NCI-H1105 treated with DMSO at 0.1 percent for 48 hours (cell line): ENCODE measurements at places on chromosomes 5 and 9.

DNA sequence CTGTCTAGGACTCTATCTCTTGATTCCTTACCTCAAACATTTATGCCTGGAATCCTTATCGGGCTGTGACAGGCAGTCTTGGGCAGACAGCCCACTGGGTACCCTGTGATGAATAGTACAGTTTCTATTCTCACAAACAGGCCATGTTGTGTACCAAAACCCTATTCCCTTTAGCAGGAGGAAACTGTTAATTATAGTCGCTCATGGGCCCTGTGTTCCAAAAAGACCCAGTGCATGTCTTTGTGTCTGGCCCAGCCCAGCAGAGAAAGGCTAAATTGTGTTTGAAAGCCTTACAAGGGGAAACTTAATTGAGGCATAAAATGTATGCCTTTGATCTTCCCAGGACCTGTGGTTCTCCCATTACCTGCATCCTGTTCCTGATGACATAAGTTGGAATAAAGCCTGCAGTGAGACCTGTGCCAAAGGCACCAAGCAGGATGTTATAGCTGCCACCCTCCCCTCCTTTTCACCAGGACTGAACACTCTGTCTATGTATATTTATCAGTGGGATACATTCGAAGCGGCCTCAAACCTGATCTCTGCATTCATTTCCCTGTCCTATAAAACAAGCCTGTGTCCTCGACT is 43.3 kb downstream of the TLR4 start:
- DNase-seq: peak; percentile 2

- peak; percentile 31 for DNase-seq
Observed at GRCh38 chr5:88727705-88728313, 155.2 kb downstream of the MEF2C start.

DNA sequence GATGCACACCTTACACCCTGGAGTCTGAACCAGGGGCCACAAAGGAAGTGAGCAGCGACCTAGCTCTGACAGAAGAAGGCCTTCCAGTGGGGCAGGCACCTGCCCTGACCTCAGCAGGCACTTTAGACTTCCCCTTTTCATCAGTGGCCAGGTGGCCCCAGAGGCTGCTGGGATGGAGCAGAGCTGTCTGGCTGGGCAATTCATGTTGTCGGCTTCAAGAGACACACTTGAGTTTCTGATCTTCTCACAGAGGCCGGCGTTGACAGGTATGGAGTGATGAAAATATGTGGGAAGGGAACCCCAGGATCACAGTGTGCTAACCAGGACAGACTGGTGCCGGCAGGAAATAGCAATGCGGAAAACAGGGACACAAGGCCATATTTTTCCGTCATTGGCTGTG is 375.5 kb downstream of the CTNND2 start:
- no peak for DNase-seq

DNA sequence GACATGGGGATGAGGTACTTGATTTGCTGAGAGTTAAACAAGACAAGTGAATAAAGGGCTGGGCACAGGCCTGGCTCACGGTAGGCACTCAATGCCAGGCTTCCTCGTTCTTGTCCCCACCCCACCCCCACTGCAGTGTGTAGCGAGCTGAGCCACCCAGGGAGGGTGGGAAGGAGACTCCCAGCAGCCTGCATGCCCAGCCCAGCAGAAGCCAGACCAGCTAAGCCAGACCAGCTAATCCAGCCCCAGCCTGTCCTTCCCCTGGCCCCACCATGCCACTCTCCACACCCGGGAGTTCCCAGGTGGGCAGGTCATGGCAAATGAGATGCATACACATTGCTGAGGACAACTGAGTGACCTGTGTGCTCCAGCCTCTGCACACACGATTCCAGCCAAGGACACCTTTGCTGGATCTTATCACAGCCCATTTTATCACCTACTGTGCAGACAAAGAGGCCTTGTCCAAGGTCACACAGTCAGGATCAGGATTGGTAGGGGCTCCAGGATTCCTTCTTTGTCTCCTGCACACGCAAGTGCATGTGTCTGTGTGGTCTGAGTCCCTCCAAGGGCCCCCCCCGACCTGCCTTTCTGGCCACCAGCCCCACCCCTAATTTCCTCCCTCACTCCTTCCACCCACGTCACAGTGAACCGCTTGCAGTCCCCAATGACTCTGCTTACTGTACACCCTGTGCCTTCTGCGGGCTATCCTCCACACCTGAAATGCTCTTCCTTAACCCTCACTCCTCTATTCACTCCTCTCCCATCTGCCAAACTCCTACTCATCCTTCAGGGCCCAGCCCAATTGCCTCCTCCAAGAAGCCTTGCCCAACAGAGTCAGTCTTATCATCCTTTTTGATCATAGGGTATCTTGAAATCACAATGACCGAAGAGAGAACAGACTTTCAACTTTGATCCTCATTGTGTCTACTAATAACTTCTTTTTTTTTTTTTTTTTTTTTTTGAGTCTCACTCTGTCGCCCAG is 26.6 kb downstream of the DUSP1 start:
- DNase-seq: no peak

- DNase-seq: peak; percentile 79
Observed at GRCh38 chr9:113343732-113344231, 3.7 kb upstream of the WDR31 start.

- no peak for DNase-seq
Observed at GRCh38 chr5:36613771-36614656, 7.6 kb downstream of the SLC1A3 start.

DNA sequence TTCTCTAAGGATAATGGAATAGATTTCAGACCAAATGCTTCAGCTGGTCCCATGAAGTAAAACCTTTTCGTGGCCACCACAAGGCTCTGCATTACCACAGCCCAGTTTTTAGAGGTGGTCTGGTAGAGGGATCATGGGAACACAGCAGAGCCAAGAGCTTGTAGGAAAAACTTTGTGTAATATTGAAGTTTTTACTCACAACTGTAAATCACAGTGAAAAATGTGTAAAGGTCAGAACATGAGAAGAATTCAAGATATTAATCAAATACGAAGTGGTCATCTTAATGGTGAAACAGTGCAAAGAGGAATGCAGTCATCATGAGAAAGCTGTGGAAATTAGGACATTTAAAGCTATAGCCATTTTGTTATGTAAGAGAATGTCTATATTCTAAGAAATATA is 197.5 kb downstream of the NPR3 start:
- no peak for DNase-seq

GRCh38 chr5:179192185-179192890 is 132.2 kb downstream of the ZNF354C start:
- no peak for DNase-seq

DNA sequence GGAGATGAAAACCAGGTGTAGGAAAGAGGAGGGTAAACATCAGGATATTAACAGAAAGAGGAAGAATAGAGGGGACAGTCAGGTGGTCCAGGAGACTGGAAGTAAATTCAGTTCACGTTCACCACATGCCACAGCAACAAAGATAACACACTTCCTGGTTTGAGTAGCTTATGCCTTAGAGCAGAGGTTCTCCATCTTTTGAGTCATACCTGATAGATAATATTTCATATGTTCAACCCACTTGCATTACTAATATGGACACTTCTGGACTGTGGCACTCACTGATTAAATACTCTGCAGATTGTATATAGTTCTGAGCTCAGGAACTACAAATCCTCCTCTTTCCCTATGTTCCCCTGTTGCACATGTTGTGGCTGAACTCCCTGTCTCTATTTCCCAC is 179.9 kb upstream of the NR3C1 start:
- no peak for DNase-seq
